ENCODE measurements at places on chromosomes 12 and 14.

DNA sequence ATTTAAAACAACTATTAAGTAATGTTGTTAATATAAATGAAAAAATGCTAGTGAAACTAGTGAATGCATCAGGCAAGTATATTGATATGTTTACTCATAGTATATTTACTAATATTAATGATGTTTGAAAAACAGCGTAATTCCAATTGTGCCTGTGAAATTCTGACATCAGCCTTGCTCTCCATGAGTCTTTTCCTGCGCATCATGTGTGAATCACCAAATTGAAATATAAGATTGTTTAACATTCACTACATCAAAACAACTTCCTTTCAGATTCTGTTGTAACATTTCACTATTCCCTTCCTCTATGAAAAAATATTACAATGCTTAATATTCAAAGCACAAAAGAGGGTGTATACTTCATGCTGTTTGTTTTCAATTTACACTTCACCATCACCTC lies 1995.9 kb upstream of the SEL1L start:
- DNase-seq: no peak

DNA sequence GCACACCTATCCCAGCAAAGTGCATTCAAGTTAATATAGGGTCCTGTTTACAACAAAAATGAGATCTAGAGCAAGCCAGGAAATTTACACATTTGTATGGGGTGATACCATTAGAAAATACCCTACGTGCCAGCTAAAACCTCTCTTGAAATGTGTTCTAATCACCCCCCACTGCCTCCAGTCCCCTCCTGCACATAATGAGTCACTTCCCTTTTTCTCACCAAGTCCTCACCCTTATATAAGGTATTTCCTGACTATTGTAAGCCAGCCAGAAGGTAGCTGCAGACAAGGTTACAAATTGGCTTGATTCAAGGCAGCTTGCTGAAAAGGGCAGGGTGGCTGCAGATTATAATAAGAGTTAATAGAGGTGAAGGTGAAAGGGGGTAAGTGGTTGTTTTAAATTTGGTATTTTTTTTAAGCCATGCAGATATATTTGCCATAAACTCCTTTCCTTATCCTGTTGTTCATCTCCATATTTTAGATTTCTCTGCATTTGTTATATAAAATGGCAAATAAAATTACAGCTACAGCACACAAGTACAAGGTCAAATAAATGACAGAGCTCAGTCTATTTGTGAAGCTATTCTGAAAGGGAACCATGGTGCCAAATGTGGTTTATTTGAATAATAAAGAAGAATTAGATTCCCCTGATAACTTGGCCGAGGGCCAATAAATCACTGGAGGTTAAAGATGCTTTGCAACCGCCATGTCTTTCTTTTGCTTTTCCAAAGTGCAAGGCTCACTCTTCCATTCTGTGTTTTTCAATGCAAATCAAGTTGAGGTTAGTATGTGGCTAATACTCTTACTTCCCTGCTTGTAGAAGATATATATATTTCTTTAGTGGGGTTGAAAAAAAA lies 385.9 kb downstream of the EGLN3 start:
- no peak for DNase-seq

GRCh38 chr14:76742966-76743365 lies 18.3 kb upstream of the VASH1 start:
- no peak for DNase-seq

DNA sequence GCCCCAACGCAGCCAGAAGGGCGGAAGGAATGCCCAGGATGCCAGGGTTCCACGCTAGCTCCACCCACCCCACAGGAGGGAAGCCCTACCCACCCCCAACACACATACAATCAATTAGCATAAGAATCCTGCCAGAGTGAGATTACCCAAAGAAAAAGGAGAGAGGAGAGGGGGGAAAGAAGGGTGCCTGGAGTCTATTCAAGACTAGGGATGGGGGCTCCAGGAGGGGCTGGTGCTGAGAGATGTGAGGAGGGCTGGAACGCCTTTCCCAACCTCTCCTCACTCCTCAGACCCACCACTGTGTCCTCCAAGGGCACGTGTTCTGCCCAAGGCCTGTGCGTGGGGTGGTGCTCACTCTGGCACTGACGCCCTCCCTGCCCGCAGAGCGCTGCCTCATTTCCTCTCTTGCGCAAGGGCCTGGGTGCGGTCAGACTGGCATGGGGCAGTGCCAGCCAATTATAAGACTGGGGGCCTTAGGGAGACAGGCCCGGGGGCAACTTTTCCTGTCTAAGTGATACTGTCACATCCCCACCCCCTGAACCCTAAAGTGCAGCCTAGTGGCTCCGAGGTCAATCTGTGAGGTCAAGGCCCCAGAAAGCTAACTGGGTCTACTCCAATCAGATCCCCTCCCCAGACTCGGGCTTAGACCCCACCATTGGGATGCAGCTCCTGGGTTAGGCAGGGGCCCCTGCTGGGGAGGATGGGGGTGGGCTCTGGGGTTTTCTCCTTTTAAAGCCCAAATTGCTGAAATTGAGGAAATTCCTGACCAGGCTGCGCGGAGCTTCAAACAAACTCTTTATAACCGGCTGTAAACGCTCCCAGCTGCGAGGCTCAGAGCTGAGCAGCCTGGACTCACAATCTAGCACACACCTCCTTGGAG lies 10.2 kb upstream of the ITGB7 start:
- no peak for DNase-seq

DNA sequence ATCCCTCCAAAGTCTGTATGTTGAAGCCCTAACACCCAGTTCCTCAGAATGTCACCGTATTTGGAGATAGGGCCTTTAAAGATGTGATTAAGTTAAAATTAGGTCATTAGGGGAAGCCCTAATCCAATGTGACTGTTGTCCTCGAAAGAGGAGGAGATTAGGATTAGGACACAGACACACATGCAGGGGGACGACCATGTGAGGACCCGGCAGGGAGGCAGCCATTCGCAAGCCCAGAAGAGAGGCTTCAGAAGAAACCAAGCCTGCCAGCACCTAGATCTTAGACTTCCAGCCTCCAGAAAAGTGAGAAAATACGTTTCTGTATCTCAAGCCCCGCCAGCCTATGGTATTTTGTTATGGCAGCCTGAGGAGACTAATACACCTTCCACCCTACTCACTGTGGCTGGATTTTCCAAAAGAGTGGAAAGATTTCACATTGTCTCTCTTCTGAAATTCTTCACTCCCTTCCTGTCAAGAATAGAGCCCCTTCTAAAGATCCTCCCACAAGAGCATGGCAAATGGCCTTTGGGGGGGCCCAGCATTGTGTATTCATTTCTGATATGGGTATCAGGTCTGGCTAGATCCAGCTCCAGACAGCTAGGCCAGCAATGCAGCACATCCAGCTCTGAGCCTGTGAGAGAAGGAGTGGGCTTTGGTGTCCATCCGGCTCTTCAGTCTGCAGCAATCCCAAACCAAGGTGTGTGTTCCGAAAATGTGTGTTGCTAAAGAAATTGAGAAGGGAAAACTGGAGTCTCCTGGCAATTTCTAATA lies 15.4 kb upstream of the UBC start:
- no peak for DNase-seq

DNA sequence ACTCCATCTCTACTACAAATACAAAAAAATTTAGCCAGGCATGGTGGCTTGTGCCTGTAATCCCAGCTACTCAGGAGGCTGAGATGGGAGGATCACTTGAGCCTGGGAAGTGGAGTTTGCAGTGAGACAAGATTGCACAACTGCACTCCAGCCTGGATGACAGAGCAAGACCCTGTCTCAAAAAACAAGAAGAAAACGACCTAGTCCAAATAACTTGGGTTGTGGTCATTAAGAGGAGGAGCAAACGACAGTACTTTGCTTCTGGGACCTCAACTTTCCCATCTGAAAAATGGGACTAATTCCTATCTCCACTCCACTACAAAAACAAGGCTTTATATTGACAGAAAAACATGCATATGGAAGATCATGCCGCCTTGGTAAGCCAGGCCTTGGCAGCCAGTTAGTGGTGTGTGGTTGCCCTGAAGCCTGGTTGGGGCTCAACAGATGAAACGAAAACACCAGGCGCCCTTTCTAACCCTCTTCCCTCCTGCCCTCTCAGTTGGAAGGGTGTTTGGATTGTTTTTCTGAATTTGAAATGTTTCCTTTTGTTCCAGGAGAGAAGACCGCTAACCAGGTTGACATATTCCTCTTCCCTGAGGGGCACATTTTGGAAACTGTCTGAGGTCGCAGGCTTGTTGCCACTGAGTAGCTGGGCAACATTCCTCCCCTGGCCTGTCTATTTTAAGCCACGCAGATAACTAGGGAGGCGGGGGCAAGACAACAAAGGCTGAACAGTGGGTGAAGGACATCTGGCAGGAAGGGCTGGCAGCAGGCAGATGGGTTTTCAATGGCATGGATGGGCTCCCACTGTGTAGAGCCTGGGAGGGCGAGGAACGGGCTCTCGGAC lies 13.7 kb upstream of the VPS37B start:
- no peak for DNase-seq

DNA sequence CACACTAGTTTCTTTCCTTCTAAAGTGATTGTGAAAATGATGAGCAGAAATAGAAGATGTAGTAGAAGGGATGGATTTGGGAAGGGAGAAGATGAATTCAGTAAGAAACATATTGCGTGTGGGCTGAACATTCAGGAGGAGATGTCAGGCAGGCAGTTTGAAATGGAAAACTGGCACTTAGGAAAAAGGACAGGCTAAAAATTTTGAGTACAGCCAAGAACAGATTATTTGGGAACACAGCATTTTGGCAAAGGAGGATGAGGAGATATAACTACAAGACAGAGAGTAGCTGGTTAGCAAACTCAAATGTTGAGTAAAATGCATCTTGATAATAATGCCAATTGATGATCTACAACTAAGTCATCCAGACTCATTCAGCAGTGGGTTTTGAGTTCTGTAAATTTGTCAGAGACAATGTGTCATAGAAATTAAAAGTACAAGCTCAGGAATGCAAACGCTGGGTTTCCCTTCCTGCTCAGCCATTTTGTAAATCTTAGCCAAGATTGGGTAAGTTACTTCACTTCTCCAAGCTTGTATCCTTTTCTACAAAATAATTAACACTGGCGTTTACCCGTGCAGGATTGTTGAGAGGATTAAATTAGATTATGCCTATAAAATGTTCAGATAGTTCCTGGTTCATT lies 255.0 kb downstream of the NAV3 start:
- DNase-seq: no peak

DNA sequence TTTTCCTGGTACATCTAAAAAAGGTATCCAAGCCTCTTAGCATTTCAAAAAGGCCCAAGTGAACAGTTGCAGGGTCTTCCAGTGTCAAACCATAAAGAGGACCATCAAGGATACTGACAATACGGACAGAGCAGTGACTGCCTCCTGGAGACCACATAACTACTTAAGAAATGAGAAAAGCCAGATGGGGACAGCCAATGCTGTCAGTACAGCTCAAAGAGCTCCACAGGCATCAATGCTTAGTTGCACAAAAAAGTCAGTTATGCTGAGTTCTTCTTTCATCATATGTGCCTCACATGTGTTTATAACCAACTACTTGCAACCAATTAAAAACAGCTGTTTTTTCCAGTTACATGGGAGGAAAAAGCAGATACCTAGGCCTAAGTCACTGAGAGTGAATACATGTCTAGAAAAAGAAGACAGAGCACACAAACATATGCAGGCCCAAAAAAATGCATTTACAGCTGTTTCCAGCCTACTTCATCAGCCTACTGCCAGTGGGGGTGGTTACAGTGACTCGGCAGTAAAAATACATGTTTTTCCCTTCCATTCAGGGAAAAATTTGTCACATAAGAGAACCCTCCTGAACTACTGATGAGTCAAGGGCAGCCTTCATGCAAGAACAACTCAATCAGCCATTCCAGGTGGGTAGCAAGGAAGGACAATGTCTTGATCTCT lies 84.0 kb downstream of the DCAF5 start:
- DNase-seq: no peak

- DNase-seq: no peak
Observed at GRCh38 chr12:82867762-82868500, 181.2 kb downstream of the TMTC2 start.

DNA sequence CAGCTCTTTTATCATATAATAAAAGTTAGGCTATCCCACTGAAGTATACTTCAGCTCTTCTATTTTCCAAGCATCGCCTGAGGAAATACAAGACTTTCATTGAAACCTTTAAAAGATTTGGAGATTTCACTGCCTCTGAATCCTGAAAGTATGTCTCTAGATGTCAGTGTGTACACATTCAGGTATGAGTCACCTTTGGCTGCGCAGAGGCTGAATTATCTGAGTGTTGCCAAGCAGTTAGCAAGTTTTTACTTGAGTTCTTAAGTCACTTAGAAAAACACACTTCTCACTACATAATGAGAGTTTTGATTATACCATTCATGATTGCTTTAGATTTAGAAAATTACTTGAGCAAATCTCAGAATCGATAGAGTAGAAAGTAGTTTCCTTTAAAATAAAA lies 210.3 kb downstream of the TMTC2 start:
- DNase-seq: no peak

DNA sequence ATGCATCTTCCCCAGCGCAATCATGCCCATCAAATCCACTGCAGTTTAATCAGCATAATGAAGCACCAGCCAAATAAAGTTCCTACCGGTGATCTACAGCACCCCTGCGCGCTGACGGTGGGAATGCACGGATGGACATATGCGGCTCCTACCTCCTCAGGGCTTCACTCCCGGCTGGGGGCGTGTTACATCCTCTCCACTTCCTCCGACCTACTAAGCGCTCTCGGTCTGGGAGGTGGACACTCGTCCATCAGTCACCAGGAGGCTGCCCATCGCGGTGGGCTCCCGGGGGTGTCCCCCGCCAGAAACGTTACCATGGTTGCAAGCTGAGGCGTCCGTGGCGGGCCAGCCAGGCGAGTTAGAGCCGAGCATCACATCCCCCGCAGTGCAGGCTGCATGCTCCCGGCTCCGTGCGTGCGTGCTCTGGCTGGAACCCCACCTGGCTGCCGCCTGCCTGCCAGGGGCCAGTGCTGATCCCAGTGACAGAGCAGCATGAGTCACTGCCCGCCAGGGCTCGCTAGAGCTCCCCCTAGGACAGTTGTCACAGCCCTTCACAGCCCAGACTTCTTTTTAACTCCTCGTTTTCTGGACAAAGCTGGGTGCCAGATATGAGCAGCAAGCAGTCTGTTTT lies 73.0 kb downstream of the CIT start:
- no peak for DNase-seq

DNA sequence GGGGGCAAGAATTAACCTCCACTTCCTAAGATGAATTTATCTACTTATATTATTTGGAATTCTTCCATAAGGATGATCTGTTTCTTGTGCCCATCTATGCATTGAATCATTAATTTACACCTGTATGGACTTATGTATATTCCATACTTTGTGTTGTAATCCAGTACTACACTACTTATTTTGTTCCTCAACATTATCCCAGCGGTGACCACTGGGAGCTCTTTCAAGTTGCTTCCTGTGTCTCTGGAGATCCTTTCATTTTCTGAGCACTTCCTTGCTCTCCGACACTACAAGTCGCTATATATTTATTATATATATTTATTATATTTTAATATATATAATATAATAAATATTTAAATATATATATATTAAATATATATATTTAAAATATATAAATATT lies 54.9 kb upstream of the SCN8A start:
- no peak for DNase-seq

- no peak for DNase-seq
Observed at GRCh38 chr12:114399664-114400211, 6.2 kb downstream of the TBX5 start.

GRCh38 chr12:66319266-66319954 lies 17.1 kb downstream of the HELB start:
- no peak for DNase-seq

GRCh38 chr14:23366426-23366921 lies 1.5 kb upstream of the EFS start:
- no peak for DNase-seq

- DNase-seq: peak; percentile 70
Observed at GRCh38 chr14:90820958-90821357, 4.7 kb upstream of the TTC7B start.
